ENCODE measurements at places on chromosomes 4 and X.
A peak's percentile ranks its signal among the peaks of the same experiment; 100 is the strongest.

GRCh38 chrX:29922607-29923006 is 292.8 kb upstream of the MAGEB2 start:
- no peak for ATAC-seq

GRCh38 chr4:38268837-38269236 is 308.6 kb downstream of the PTTG2 start:
- no peak for ATAC-seq

DNA sequence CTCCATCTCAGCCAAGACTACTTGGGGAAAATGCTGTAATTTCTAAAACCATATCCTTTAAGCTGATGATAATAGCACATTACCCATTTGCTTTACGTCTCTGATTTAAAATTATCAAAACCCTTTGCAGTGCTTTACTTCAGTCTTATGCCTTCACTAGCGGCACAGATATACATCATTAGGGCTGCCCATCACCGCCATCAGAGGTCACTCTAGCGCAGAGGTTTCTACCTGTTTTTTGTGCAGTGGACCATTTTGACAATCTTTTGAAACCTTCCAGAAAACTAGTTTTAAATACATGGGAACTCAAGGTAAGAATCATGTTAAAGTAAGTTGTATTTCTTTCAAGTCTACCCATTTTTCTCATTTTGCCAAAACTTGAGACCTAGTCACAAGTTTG is 592.5 kb downstream of the PPARGC1A start:
- no peak for ATAC-seq

GRCh38 chr4:134756421-134756820 is 554.8 kb upstream of the PABPC4L start:
- ATAC-seq, result peak; percentile 51

DNA sequence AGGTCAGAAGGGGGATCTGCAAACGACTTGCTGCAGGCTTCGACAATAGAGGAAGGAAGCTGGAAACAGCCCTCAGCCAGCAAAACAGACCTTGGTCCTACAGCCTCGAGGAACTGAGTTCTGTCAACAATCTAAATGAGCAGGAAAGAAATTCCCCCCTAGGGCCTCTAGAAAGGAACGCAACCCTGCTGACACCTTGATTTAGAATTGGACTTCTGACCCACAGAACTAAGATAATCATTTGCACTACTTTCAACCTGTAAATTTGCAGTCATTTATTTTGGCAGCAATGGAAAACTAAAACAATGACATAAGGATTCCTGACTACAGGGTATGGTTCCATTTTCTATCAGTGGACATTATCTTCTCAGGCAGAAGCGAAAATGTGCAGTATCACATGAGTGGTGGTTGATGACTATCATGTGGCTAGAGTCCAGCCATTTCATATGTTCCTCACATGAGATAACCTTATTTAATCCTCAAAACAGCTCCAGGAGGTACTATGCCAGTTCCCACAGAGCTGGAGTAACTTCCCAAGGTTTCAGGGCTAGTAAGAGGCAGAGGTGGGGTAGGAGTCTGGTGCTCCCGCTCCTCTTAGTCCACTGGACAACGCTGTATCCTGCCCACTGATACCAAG is 61.6 kb downstream of the SAT1 start:
- no peak for ATAC-seq
